Epithelial cell of prostate (primary cell): ENCODE measurements at places on chromosomes 11 and 22.

GRCh38 chr11:124712392-124712791 is 27.4 kb upstream of the NRGN start:
- DNase-seq = no peak

DNA sequence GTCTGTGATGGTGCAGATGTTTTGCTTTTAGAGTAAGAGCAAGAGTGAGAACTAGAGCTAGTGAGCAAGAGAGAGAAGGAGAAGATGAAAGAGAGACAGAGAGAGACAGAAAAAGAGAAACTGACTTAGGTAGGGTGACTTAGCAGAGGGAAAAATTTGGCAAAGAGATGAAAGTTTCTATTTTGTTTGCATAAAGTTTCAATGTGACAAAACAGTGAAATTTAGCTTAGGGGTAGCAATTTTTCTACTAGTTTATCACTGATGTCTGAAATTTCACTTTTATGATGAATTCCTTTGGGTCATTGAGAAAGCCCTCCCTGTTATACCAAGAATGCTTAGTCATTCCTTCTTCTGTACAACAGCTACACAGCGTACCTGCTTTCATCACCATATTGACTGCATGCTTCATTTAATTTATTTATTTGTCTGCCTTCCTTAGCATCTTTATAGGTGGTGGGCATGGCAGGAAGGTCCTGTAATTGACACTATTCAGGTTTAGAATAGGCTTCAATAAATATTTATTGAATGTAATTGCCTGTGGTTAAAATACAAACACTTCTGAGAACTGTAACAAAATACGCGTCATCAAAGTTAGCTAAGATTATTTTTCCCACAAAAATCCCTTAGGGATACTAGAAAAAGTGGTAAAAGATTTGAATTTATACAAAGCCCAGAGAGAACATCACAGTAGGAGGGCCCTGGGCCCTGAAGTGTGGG is 19.9 kb upstream of the CTSC start:
- DNase-seq = no peak

- DNase-seq = no peak
Measured at GRCh38 chr22:41524809-41525449, 19.3 kb downstream of the POLR3H start.

DNA sequence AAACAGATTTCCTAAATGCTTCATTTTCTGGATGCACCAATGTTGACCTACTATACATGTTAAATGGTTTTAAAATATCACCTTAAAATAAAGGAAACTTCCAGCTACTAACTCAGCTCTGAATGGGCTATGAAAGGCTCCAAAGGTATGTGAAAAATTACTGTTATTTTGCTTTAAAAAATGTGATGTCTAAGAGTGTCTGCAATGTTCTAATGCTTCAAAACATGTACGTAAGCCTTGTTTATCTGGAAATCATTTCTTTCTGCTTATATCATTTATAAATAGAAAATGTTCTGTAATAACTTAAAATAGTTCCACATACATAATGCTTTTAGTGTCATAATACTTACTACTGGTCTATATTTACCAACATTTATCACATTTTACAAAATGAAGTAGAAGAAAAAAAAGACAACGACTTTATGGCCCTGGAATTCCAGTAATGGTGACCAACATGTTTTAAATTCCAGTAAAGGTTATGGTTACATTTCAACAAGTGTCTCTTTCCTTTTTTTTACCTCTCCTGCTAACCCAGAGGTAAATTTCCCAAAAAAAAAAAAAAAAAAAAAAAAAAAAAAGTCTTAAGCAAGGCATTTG is 2.5 kb downstream of the BDNF start:
- DNase-seq = no peak

- no peak for DNase-seq
Measured at GRCh38 chr11:130103296-130103814, 33.7 kb downstream of the APLP2 start.

- no peak for DNase-seq
Measured at GRCh38 chr11:112965656-112966055, 4.4 kb downstream of the NCAM1 start.

GRCh38 chr11:74971424-74971823 is 17.3 kb upstream of the NEU3 start:
- DNase-seq = no peak

DNA sequence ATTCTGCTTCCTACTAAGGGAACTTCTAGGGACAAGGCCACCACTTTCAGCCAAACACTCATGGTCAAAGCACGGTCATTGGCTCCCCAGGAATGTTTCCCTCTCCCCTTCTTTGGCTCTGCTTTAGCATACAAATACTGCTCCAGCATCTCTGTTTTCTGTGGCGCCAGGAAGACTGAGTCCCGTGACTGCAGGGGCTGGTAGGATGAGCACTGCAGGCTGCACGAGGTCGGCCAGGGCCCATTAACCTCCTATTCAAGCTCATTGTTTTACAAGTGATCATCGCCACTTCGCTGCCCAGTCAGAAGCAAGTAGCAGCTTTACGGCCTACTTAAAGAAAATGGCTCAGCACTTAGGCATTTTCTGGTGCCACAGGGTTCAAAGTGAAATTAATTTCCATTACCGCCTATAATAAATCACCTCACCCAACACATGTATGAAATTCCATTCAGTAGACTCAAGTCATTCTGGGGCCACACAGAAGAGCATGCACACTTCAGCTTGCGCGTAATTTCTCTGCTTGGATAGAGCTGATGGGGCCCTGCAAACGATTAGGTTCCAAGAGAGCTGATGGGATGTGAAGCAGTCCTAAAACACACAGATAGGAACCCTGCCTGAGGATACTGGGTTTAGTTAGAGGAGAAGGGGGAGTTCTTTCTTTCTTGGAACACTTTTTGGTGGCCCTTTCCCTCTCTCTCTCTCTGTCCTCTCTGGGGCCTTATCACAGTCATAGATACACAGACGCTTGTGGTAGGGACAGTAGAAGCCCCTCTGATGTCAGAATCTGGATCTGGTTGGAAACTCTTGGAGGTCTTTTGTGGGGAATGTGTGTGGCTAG is 173.7 kb downstream of the KIF18A start:
- DNase-seq = peak; percentile 67

GRCh38 chr11:120634706-120635105 is 123.2 kb downstream of the GRIK4 start:
- no peak for DNase-seq

DNA sequence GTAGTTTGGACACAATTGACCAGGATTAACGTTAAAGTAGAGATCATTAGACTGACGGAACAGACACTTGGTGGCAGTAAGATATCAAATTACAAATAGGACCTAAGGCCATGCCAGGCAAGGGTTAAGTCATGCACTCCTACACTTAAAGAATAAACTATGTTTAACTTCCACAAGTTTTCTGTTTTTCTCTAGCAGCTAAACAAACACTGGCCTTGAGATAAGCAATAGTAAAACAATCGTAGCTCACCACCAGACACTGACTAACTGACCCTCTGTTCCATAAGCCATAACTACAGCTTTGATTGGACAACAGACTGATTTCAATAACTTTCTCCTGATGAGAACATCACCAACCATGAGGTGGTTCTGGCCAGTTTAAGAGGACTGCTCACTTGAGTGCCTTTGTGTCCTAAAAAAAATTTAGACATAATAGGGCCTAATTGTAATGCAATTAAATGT is 2.0 kb upstream of the CEP126 start:
- DNase-seq = no peak

DNA sequence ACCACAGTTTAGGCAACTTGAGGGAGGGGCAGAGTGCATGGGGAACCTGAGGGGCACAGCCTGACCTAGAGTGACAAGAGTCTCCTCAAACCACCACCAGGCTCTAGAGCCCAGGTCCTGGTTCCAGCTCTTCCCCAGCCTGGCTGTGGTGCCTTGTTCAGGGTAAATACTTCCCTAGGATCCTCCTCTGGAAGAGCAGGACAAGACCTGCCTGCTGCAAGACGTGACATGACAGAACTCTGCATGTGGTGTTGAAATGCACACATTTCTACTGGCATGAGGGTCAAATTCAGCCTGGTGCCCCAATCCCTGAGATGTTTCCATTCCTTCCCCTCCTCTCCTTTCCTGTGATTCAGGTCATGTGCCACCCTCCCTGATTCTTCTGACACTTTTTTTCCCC is 3.3 kb downstream of the SEC14L2 start:
- DNase-seq = no peak

DNA sequence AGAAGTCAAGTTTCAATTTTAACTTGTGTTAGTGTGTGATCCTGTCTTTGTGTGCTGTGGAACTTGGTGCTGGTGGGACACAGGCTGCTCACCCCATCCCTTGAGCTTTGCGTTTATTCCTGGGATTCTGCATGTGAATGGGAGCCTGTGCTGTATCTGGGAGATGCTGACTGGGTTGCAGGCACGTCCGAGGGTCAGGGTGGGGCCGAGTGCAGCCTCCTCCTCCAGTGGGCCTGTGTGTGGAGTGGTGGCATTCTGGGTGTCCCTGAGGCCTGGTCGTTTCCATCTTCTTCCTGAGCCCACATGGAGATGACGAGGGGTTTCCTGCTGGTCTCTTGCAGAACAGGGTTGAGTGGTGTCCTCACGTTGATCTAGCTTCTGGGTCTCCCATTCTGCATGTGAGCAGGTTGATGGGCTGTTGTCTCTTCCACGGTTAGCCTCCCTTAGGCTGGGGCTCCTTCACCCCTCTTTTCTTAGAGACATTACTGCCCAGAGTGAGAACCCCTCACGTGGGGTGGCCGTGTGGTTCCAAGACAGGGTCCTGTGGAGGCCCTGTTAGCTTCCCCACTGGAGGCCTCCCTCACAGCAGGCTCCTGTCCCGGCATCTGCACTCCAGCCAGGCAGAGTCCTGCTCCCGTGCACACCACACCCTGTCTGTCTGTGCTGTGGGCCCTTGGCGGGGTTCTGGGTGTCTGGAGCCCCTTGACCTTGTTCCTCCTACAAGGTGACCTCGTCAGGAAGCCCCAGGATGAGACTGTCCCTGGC is 4.9 kb downstream of the PTDSS2 start:
- DNase-seq = no peak

DNA sequence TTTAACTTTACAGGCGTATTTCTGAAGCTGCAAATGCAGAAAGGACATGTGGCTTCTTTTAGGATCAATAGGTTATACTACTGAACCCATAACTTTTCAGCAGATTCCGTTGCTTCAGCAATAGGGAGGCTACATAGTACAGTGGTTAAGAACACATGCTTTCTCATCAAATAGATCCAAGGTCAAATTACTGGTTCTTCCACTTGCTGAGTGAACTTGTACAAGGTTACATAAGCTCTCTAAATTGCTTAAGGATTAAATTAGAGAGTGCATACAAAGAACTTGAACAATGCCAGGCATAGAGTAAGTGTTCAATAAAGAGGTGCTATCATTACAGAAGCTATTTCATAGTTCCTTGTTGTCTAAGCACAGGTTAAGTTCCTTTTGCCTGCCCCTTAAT is 129.6 kb downstream of the BARX2 start:
- no peak for DNase-seq

DNA sequence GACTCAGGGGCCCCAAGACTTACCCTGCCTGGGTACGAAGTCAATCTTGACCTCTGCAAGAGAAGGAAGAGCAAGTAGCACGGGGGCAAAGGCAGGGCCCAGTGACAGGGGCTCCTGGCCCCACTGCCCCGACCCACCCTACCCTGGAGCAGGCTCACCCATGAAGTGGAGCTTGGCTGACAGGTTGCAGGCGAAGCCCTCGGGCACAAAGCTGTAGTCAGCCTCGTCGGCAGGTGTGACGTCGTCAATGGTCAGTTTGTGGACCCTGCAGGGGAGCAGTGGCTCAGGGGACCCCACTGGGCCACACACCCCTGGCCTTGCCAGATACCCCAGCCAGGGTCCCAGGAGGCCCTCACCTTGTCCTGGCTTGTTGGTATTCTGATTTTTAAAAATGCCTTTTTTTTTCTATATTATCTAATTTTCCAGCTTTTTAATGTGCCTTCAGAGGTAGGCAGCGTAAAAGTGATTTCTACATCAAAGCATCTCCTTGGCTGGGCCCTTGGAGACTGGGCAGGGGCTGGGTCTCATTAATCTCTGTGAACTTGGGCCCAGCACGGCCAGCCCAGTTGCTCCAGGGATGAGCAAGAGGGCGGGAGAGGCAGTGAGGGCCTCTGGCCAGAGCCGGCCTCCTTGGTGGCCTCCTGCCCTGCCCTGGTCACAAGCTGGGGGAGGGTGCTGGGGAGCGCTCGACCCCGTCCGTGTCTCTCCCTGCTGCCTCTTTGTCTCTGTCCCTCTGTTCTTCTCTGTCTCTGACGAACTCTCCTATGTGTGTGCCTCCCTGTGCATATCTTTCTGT is 11.3 kb downstream of the MYBPC3 start:
- DNase-seq = no peak

- no peak for DNase-seq
Measured at GRCh38 chr22:46703171-46703995, 34.7 kb downstream of the CERK start.

DNA sequence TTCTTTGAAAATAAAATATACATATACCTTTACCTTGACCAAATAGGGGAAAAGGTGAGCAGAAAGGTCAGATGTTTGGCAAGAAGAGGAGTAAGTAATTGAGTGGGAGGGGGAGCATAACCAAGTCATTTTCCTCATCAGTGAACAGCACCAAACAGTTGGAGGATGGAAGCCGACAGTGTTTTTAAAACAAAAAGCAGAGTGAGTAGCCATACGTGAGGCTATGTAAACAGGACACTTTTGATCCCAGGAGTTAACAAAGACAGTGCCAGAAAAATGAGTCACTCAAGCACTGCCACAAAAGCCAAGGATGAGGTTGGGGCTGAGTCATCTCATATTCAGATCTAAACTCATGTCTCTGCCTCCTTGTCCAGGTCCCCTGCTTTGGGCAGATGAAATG is 734.7 kb downstream of the KCNA4 start:
- DNase-seq = peak; percentile 81

GRCh38 chr11:34620820-34621792 is at the start of gene EHF:
TSS of gene EHF (plus strand) at chr11:34621093. CDS start at chr11:34642631, 21,538 bp downstream.
- peak; percentile 95 for DNase-seq

GRCh38 chr11:120120805-120121335 is 17.0 kb downstream of the TRIM29 start:
- DNase-seq = no peak

DNA sequence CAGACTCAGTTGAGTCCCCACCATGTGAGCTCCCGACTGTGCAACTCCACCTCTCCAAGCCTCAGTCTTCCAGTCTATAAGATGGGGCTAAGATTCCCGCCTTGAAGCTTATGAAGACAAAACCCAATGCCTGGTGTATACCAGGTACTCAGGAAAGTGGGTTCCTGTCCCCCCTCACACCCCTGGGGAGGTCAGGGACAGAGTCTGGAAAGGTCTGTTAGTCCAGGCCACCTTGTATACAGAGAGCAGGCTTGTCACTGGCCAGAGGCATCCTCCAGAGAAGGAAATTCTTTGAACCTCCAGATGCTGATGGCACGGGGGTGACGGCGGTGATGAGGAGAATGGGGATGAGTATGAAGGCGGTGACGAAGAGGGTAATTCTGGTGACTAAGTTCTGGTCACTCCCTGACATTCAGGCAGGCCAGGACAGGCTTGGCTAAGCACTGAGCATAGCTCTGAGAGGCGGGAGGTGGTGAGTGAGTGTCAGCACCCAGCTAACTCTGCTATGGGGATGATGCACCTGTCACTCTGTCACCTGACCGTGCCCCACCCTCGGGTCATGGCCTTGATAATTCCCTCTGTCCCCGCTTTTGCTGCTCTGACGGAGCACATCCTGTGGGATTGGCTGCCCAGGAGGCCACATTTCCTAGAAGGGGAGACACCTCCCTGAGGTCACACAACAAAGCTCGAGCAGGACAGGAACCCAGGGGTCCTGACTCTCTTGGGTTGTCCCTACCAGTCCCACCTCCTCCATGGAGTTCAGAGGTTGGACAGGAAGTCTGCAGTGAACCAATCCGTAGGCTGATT is 30.9 kb upstream of the CSNK1E start:
- peak; percentile 89 for DNase-seq

GRCh38 chr11:73248526-73249185 is 23.5 kb upstream of the P2RY6 start:
- no peak for DNase-seq

GRCh38 chr11:35554491-35555437 is 29.3 kb upstream of the PAMR1 start:
- DNase-seq = no peak

- DNase-seq = peak; percentile 97
Measured at GRCh38 chr11:15969701-15970329, 386.5 kb downstream of the SOX6 start.
